Upper lobe of right lung (tissue), 1 donor: ENCODE measurements at places on chromosomes 2 and 18. TPM values are rescaled to one million over a fixed set of nuclear protein-coding genes. Genes with fewer than 3 reads are reported as not detected.

DNA sequence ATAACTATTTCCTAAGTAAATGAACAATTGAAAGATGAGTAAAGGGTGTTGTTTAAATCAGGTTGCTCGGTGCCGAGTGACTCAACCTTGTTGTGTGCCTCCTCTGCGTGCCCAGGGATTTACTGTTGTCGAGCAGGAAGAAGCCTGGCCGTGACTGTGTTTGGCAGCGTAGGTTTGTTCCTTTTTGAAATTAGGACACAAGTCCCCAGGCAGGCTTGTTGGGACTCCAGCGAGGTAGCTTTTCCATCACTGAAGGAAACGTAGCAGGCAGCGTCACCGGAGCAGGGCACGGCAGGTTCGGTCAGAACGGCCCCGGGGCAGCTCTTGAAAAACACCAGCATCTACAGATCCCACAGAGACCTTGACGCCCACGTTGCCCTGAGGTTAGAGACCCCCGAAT lies 48.6 kb downstream of the TMEM18 start:
- no peak for DNase-seq
- no peak overlapping the region for H3K4me3 ChIP-seq
- no peaks in the 10 kb centered on the region for H3K4me1 ChIP-seq
- H3K27me3 ChIP-seq: no peaks in the 10 kb centered on the region
- H3K27ac ChIP-seq: no peak overlapping the region

- no peaks in the 10 kb centered on the region for H3K4me1 ChIP-seq
- no peaks in the 10 kb centered on the region for H3K27me3 ChIP-seq
- no peak overlapping the region for H3K27ac ChIP-seq
- H3K36me3 ChIP-seq: peaks cover 22% of the 10 kb centered on the region
- DNase-seq: no peak
These were observed 24.6 kb downstream of the TAF1B start for GRCh38 chr2:9867881-9868280.

- no peaks in the 10 kb centered on the region for H3K27me3 ChIP-seq
- no peak for DNase-seq
- no peaks in the 10 kb centered on the region for H3K4me1 ChIP-seq
- H3K36me3 ChIP-seq: no peaks in the 10 kb centered on the region
- no peak overlapping the region for H3K27ac ChIP-seq
- H3K4me3 ChIP-seq: no peak overlapping the region
These were observed 53.0 kb downstream of the LYPD6 start for GRCh38 chr2:149383340-149383739.

- no peak overlapping the region for H3K27ac ChIP-seq
- no peak for DNase-seq
- peaks cover 10% of the 10 kb centered on the region for H3K4me1 ChIP-seq
- no peaks in the 10 kb centered on the region for H3K36me3 ChIP-seq
These were observed 31.6 kb downstream of the THNSL2 start for GRCh38 chr2:88201811-88202169.

DNA sequence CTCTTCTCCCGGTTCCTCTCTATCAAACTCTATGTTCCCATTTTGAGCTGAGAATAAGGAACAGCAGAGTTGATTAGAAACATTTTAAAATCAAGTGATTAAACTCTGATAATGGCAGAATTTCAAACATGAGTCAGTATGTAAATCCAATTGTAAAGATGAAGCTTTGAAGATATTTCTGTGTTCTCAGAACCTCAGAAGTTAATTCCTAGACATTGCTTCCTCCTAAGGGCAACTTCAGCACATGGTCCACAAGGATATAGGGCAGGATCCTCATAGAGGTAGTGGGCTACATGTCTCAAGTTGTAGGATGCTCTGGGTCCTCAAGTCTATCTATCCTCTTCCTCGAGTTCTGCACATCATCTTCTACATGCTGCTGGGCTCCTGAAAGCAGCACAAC lies 46.3 kb downstream of the QPCT start:
- H3K4me3 ChIP-seq: no peak overlapping the region
- H3K36me3 ChIP-seq: no peaks in the 10 kb centered on the region
- no peak for DNase-seq
- H3K27me3 ChIP-seq: no peaks in the 10 kb centered on the region
- peak overlapping the region; percentile 33 for H3K27ac ChIP-seq

- DNase-seq: no peak
- no peak overlapping the region for H3K4me3 ChIP-seq
- no peaks in the 10 kb centered on the region for H3K27me3 ChIP-seq
- no peaks in the 10 kb centered on the region for H3K36me3 ChIP-seq
- H3K27ac ChIP-seq: no peak overlapping the region
- H3K4me1 ChIP-seq: no peaks in the 10 kb centered on the region
These were observed 96.5 kb downstream of the MYT1L start for GRCh38 chr2:2234398-2235195.

GRCh38 chr2:136247204-136247950 lies 129.4 kb upstream of the CXCR4 start:
- no peak for DNase-seq
- H3K4me1 ChIP-seq: peaks cover 7% of the 10 kb centered on the region
- H3K27me3 ChIP-seq: no peaks in the 10 kb centered on the region
- no peaks in the 10 kb centered on the region for H3K36me3 ChIP-seq

GRCh38 chr18:9446839-9447238 lies 28.5 kb upstream of the RALBP1 start:
- no peak overlapping the region for H3K4me3 ChIP-seq
- DNase-seq: no peak
- no peaks in the 10 kb centered on the region for H3K27me3 ChIP-seq
- no peaks in the 10 kb centered on the region for H3K36me3 ChIP-seq
- no peak overlapping the region for H3K27ac ChIP-seq
- H3K4me1 ChIP-seq: no peaks in the 10 kb centered on the region

GKN2 gene
- 77.2 TPM for total RNA-seq

GRCh38 chr2:22382479-22383169 lies 1002.4 kb upstream of the KLHL29 start:
- H3K27me3 ChIP-seq: no peaks in the 10 kb centered on the region
- no peaks in the 10 kb centered on the region for H3K36me3 ChIP-seq
- no peaks in the 10 kb centered on the region for H3K4me1 ChIP-seq
- H3K27ac ChIP-seq: no peak overlapping the region

GRCh38 chr2:145691659-145692058 lies 1171.7 kb upstream of the ZEB2 start:
- H3K4me3 ChIP-seq: no peak overlapping the region
- H3K4me1 ChIP-seq: no peaks in the 10 kb centered on the region
- no peaks in the 10 kb centered on the region for H3K27me3 ChIP-seq

- peak overlapping the region; percentile 15 for H3K27ac ChIP-seq
- peaks cover 9% of the 10 kb centered on the region for H3K4me1 ChIP-seq
- DNase-seq: no peak
- no peaks in the 10 kb centered on the region for H3K27me3 ChIP-seq
- H3K36me3 ChIP-seq: no peaks in the 10 kb centered on the region
These were observed 54.6 kb upstream of the MAP4K3 start for GRCh38 chr2:39491653-39492052.

DNA sequence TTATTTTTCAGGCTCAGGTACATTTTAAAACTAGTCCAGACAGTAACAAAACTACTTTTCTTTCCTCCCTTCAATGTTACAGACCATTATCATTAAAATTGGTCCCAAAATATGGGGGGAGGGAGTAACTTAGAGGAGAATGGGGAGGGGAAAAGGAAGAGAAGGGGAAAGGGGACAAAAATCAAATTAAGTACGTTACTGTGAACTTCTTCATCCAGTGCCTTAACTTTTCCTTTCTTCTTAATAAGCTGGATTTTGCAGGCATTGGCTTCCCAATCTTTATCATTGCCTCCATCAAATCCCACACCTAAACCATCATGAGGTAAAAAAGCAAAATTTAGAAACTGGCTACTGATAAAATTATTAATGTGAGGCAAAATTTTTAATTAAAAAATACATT lies 17.2 kb downstream of the GFPT1 start:
- H3K4me1 ChIP-seq: no peaks in the 10 kb centered on the region
- H3K27ac ChIP-seq: no peak overlapping the region
- H3K27me3 ChIP-seq: no peaks in the 10 kb centered on the region

MAL gene
- total RNA-seq: 21.2 TPM

WDPCP gene
- 8.6 TPM for total RNA-seq
